ENCODE measurements at places on chromosomes 4 and X.

DNA sequence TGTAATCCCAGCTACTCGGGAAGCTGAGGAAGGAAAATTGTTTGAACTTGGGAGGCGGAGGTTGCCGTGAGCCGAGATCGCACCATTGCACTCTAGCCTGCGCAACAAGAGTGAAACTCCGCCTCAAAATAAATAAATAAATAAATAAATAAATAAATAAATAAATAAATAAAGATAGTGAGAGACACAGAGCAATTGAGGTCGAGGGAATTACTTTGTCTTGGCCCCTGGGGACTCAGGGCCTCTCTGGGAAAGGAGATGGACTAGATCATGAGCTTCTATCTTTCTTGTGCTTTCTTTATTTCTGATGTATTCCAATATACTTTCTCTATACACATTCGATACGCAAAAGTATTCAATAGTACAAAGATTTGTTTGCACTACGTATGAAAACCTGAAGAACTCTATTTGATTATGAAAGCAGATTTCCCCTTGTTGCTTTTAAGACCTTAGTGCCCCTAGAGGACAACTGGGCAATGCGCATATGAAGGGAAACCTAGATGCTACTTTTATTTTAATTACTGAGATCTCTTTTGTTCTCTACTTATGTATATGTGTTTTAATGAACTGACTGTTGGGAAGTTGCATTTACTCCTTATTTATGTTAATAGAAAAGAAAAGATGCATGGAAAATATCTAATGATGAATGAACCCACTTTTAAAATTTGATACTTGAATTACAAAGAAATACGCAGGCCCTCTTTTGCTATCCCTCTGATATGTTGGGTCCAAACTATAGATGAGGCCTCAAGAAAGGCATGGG is 12.8 kb upstream of the ELOVL6 start:
- H3K27me3 ChIP-seq, result no peaks in the 10 kb centered on the region
- no peak overlapping the region for H3K27ac ChIP-seq
- peaks cover 3% of the 10 kb centered on the region for H3K4me1 ChIP-seq
- DNase-seq, result no peak
- no peaks in the 10 kb centered on the region for H3K36me3 ChIP-seq
- H3K4me3 ChIP-seq, result no peak overlapping the region

GRCh38 chr4:107442538-107443111 is 277.4 kb downstream of the PAPSS1 start:
- DNase-seq, result no peak
- H3K4me1 ChIP-seq, result no peaks in the 10 kb centered on the region

DNA sequence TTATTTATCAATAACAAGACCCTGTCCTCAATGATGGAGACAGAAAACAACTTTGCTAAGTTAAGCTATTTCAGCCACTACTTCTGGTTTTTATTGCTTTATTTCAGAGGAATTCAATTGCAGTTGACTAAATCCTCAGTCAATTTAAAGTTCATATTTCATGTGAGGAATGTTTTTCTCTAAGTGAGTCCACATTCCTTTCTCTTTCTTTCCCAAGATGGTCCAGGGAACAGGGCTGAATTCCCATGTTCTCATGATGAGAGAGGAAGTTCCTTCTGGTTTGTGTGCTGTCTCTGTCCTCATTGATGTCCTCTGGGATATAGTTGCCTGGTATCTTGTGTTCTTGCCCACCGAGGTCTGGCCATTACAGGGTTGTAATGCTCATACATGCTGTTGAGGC is 117.2 kb downstream of the SLIT2 start:
- no peak for DNase-seq
- peaks cover 29% of the 10 kb centered on the region for H3K4me1 ChIP-seq
- no peak overlapping the region for H3K4me3 ChIP-seq
- H3K27ac ChIP-seq, result peak overlapping the region; percentile 50
- H3K27me3 ChIP-seq, result no peaks in the 10 kb centered on the region

DNA sequence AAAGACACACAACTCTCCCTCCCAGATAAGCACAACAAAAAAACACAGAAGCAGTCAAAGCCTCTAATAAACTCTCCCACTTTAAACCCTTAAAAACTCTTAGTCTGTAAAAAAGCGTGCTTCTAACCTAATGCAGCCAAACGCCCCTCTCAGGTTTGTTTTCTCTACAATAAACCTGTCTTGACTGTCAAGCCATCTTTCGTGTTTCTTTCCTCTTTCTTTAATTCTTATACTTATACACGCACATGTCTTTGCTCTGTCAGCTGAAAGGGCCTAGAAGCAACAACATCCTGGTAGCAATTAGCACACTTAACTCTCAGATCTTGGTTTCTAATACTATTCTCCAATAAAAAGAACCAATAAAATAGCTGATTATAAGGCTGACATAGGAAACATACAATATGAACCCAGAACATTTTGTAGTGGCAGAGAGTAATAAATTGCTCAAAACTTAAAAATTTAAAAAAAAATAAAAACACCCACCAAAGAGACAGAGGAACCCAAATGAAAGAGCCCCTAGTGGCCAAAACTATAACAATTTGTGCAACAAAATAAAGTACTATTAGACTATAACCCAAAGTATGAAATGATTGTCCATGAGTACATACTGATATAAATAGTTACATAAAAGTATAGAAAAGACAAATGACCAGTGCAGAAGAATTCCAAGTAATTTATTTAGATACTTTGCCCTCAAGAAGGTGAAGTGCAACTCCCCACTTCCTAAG is 440.4 kb upstream of the ADGRL3 start:
- no peak overlapping the region for H3K4me3 ChIP-seq
- H3K27ac ChIP-seq, result no peak overlapping the region
- H3K27me3 ChIP-seq, result no peaks in the 10 kb centered on the region
- H3K4me1 ChIP-seq, result peaks cover 10% of the 10 kb centered on the region
- peaks cover 19% of the 10 kb centered on the region for H3K36me3 ChIP-seq

- H3K27me3 ChIP-seq, result no peaks in the 10 kb centered on the region
- H3K4me1 ChIP-seq, result peaks cover 11% of the 10 kb centered on the region
- no peak overlapping the region for H3K4me3 ChIP-seq
- no peak for DNase-seq
- no peaks in the 10 kb centered on the region for H3K36me3 ChIP-seq
Measured at GRCh38 chr4:126807132-126807531, 825.6 kb upstream of the INTU start.

DNA sequence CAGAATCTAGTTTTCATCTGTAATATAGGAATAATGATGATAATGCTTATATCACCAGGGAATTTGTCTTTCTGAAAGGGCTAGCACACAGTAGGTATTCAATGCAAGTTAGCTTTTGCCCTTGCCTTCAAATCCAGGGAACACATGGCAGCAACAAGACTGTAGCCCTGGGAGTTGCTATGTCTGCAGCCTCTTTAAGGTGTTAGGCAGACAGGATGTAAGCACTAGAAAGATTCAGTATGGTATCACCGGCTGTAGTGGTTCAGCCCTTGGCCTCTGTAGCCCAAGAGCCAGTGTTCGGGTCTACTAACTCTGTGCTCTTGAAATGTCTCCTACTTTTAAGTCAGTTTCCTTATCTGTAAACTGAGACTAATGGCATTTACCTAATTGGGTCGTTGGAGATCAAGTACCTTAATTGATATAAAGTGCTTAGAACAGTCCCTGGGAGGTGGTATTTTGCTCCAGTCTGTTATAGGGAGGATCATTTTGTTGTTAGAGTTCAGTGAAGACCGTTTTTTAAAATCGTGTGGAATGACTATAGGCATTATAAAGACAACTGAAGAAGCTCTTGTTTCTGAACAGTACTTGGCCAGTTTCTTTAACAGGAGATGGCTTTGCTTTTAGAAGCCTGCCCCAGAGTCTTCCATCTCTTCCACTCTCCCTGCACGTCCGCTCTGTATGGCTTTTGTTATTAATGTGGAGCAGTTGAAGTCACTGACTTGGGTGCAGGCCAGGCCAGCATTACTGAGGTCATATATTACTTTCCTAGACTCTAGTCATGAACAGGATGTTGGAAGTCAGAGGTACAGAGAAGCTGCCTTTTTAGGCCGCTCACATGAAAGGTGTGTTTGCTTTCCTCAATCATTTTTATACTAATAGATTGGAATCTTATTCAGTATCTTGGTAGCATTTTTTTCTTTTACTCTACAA is 44.8 kb downstream of the GAB1 start:
- peak overlapping the region; percentile 86 for H3K27ac ChIP-seq
- H3K36me3 ChIP-seq, result no peaks in the 10 kb centered on the region
- peak; percentile 64 for DNase-seq
- H3K4me3 ChIP-seq, result peak overlapping the region; percentile 0
- H3K4me1 ChIP-seq, result peaks cover 65% of the 10 kb centered on the region

DNA sequence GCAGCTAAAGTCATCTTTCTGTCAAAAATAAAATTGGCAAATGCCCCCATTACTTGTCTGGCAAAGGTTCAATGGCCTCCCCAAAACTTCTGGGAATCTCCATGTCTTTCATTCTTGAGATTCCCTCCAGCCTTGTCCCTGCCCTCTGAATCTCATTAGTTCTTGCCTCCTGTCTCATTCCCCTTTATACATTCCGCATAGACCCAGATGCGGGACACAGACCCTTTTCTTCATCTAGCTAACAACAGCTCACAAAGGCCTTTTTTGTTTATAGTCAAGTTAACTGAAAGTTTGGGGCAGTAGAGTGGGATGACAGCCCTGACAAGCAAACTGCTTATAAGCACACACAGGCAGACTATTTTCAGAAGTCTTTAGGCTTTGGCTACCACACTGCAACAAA is 306.1 kb upstream of the FAM241A start:
- DNase-seq, result no peak
- H3K27ac ChIP-seq, result peak overlapping the region; percentile 52
- H3K36me3 ChIP-seq, result peaks cover 2% of the 10 kb centered on the region
- no peak overlapping the region for H3K4me3 ChIP-seq
- no peaks in the 10 kb centered on the region for H3K27me3 ChIP-seq
- H3K4me1 ChIP-seq, result peaks cover 5% of the 10 kb centered on the region

GRCh38 chrX:103540145-103540544 is 20.9 kb upstream of the RAB40A start:
- no peak overlapping the region for H3K27ac ChIP-seq
- peaks cover 6% of the 10 kb centered on the region for H3K4me1 ChIP-seq
- no peak for DNase-seq
- no peaks in the 10 kb centered on the region for H3K27me3 ChIP-seq
- H3K36me3 ChIP-seq, result no peaks in the 10 kb centered on the region
- no peak overlapping the region for H3K4me3 ChIP-seq

- DNase-seq, result no peak
- peaks cover 4% of the 10 kb centered on the region for H3K36me3 ChIP-seq
- no peak overlapping the region for H3K4me3 ChIP-seq
- H3K27ac ChIP-seq, result peak overlapping the region; percentile 73
- no peaks in the 10 kb centered on the region for H3K27me3 ChIP-seq
Measured at GRCh38 chr4:126051689-126052424, 737.1 kb downstream of the FAT4 start.

DNA sequence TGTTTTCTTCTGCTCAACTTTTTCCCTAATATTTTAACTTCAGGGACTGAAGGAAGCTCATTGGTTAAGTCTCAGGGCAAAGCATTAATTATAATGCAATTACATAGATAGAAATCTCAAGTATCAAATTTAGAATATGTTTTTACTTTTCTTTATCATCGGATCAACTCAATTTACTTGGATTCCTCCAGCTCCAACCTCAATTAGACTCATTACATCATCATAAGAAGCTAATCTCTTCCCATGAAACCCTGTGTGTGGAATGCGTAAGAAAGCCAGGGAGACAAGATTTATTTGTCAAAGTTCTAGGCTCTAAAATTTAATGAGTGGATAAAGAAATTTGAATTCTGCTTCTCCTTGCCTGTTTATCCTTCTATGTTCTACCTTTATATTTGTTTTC is 918.4 kb downstream of the ADGRL3 start:
- H3K4me3 ChIP-seq, result no peak overlapping the region
- no peaks in the 10 kb centered on the region for H3K36me3 ChIP-seq
- H3K4me1 ChIP-seq, result peaks cover 18% of the 10 kb centered on the region
- H3K27me3 ChIP-seq, result no peaks in the 10 kb centered on the region
- DNase-seq, result no peak

GRCh38 chr4:13970349-13970748 is 342.8 kb upstream of the BOD1L1 start:
- H3K27me3 ChIP-seq, result no peaks in the 10 kb centered on the region
- H3K27ac ChIP-seq, result no peak overlapping the region
- DNase-seq, result no peak
- H3K36me3 ChIP-seq, result no peaks in the 10 kb centered on the region

DNA sequence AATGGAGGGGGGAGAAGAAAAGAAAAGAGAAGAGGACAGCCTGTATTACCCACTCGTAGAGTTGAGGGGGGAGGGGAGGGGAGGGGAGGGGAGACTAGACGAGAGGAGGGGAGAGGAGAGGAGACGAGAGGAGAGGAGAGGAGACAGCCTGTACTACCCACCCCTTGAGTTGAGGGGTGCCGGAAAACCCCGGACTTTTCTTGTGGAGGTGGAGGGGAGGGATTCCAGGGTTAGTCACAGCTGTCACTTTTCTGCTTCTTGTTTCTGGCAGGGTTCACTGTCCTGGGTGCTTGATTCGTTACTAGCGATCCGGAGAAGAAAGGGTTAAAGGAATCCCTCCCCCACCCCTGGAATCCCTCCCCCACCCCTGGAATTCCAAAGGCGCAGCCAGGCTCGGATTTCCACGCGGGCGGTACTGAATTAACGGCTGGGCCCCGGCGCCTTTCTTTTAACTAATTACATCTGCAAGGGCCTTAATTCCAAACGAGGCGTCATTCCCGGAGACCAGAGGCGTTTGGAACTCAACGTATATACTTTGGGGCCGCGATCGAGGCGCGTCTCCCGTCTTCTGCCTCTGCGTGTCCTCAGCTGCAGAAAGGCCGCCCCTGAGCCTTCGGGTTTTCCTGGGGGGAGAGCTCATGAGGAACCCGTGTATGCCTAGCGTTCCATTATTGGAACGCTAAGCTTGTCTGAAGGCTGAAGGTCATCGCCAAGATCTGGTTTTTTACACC is 20.1 kb upstream of the CSF2RA start:
- H3K27ac ChIP-seq, result peak overlapping the region; percentile 89
- H3K4me1 ChIP-seq, result peaks cover 18% of the 10 kb centered on the region
- peak overlapping the region; percentile 58 for H3K4me3 ChIP-seq
- peaks cover 11% of the 10 kb centered on the region for H3K36me3 ChIP-seq

- H3K27me3 ChIP-seq, result no peaks in the 10 kb centered on the region
- no peak overlapping the region for H3K27ac ChIP-seq
- no peak overlapping the region for H3K4me3 ChIP-seq
- peaks cover 45% of the 10 kb centered on the region for H3K36me3 ChIP-seq
- H3K4me1 ChIP-seq, result no peaks in the 10 kb centered on the region
- no peak for DNase-seq
Measured at GRCh38 chrX:155115174-155115819, 44.0 kb downstream of the BRCC3 start.

GRCh38 chr4:76280488-76281441 is 25.8 kb upstream of the STBD1 start:
- H3K36me3 ChIP-seq, result no peaks in the 10 kb centered on the region
- DNase-seq, result no peak
- no peaks in the 10 kb centered on the region for H3K27me3 ChIP-seq
- no peak overlapping the region for H3K27ac ChIP-seq
- H3K4me1 ChIP-seq, result peaks cover 4% of the 10 kb centered on the region

GRCh38 chrX:130561930-130562329 is 160.1 kb downstream of the RBMX2 start:
- no peak for DNase-seq
- H3K4me1 ChIP-seq, result no peaks in the 10 kb centered on the region
- peaks cover 11% of the 10 kb centered on the region for H3K27me3 ChIP-seq
- H3K27ac ChIP-seq, result no peak overlapping the region
- H3K4me3 ChIP-seq, result no peak overlapping the region

GRCh38 chr4:88102026-88102425 is 56.4 kb downstream of the ABCG2 start:
- peaks cover 14% of the 10 kb centered on the region for H3K4me1 ChIP-seq
- no peak for DNase-seq
- H3K36me3 ChIP-seq, result no peaks in the 10 kb centered on the region
- no peak overlapping the region for H3K27ac ChIP-seq

GRCh38 chr4:79223993-79224776 is 101.7 kb downstream of the NAA11 start:
- H3K27ac ChIP-seq, result no peak overlapping the region
- no peak for DNase-seq
- H3K4me1 ChIP-seq, result no peaks in the 10 kb centered on the region
